ENCODE measurements at places on chromosomes 4 and X. TPM values are rescaled to one million over a fixed set of nuclear protein-coding genes. Genes with fewer than 3 reads are reported as not detected.

Gene PNMA5
- total RNA-seq = not detected

Gene PAGE1
- not detected for total RNA-seq

Gene SNX12
- total RNA-seq = 65.3 TPM

Gene GIMD1
- total RNA-seq = 34.1 TPM

Gene BEX3
- total RNA-seq = 96.0 TPM

Gene GAR1
- total RNA-seq = 10.0 TPM

Gene EFHC2
- 3.7 TPM for total RNA-seq

Gene EPGN
- total RNA-seq = not detected

Gene REPS2
- 17.9 TPM for total RNA-seq

Gene NUP54
- 23.5 TPM for total RNA-seq

Gene GLOD5
- 4.8 TPM for total RNA-seq

Gene PPP4R3C
- not detected for total RNA-seq

Gene DRD5
- total RNA-seq = not detected

Gene TMSB15B
- total RNA-seq = 2.0 TPM

Gene KCNE5
- 0.49 TPM for total RNA-seq

Gene CSAG3
- total RNA-seq = not detected

Gene NCAPG
- total RNA-seq = 1.4 TPM

Gene NLGN3
- total RNA-seq = 2.5 TPM

Gene ASMT
- total RNA-seq = not detected

Gene SLC7A11
- 0.75 TPM for total RNA-seq

Gene ENOPH1
- total RNA-seq = 30.1 TPM

Gene SHROOM4
- total RNA-seq = 5.3 TPM

Gene FAAH2
- total RNA-seq = 5.1 TPM

Gene TMEM31
- total RNA-seq = not detected

Gene TMEM35A
- 4.0 TPM for total RNA-seq
